ENCODE measurements at places on chromosomes 3 and 15.

GRCh38 chr15:60626669-60627068 is 147.7 kb upstream of the ICE2 start:
- no peak for DNase-seq

GRCh38 chr3:22117751-22118346 is 366.8 kb upstream of the ZNF385D start:
- peak; percentile 73 for DNase-seq

DNA sequence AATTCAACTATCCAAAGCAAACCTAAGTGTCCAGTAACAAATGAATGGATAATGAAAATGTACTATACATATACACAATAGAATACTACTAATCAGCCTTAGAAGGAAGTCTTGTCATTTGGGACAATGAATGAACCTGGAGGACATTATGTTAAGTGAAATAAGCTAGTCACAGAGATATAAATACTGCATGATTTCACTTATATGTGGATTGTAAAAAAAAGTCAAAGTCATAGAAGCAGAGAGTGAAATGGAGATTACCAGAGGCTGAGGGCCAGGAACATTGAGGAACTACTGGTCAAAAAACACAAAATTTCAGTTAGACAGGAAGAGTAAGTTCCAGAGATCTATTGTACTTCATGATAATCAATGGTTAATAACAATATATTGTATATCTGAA is 33.6 kb downstream of the MYO5A start:
- no peak for DNase-seq

DNA sequence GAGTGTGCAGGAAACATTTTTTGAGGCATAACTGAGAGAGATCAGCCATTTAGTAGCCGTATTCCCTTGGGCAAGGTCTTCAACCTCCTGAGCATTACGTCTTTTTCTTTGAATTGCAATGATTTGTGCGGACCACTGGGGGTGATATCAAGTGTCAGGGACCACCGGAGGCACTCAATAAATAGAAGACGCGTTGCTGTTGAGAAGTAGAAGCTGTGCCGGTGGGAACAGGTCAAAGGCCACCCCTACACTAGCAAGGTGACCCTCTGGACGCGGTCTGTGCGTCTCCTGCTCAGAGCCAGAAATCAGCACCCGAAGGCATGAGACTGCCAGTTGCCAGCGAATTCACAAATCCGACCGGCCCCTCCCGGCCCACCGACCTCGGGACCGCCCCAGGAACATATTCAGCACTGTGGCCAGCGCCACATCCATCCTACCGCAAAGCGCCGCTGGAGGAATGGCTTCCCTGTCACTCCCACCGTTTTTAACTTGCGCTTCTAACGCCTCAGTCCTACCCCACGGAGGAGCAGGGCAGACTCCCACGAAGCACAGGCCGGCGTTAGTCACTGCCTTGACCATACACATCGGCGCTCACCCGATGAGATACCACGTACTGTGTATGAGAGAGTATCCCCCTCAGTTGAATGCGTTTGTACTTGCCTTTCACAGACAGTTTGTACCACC is 1.4 kb upstream of the GHSR start:
- peak; percentile 27 for DNase-seq

GRCh38 chr3:51734572-51734907 is 27.7 kb downstream of the GRM2 start:
- DNase-seq: no peak

GRCh38 chr3:16849229-16849628 is 35.5 kb upstream of the PLCL2 start:
- peak; percentile 52 for DNase-seq

DNA sequence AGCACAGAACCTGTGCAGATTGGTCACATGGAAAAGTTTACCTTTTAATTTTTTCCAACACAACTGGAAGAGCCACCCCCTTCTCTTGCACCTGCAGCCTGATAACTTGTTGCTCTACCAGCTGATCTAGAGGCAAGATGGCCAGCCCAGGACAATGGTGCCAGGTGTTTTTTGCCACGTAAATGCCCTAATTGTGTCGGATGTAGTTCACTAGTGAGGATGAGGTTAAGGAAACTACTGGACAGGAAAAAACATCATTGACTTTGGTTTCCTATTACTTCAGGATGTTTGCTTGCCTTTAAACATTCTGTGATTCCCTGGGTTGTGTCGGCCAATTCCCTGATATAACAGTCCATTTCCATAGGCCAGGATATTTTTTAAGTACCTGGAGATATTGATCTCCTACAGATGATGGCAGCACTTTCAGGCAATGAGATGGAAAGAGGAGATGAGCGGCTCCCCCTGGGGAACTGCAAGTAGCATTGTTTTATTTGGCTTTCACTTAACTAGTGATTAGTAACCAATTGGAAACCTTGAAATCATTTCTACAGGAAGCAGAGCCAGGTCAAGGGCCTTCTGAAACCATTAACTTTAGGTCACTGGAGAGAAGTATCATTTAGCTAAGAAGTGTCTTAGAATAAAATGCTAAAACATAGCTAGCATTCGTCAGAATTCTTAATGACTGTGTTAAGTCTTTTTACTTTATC is 72.5 kb downstream of the OSBPL10 start:
- peak; percentile 58 for DNase-seq

GRCh38 chr3:196821806-196822355 is 45.8 kb upstream of the SENP5 start:
- no peak for DNase-seq

Measured in fibroblast of mammary gland (primary cell).